CD4-positive, alpha-beta T cell treated with Interleukin-10 for 1 hour (primary cell): ENCODE measurements at places on chromosomes 6 and 20.

- DNase-seq = no peak
Observed at GRCh38 chr20:12597551-12597950, 411.2 kb upstream of the SPTLC3 start.

DNA sequence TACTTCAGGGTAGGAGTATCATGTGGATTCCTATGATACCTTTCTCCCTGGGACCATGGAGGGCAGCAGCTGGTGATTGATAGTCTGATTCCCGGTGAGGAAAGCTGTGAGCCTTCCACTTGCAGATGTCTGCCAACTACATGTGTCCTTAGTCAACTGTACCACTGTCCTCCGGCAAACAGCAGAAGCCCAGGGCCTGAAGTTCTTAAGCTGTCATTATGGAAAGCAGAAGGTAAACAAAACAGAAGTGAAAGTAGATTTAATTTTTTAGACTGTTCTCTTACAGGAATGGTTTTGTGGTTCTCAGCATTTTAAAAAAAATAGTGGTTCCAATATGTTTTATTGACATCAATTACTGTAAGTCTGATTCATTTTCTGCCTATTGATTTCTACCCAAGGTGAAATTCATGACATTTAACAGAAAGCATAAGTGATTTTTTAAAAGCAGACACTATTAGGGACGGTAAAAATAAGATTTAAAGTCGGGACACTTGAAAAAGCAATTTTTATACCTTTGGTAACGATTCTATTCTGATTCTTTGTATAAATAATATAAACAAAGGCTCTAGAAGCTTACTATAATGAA, 36.6 kb downstream of the PTPN1 start:
- peak; percentile 28 for DNase-seq

- DNase-seq = peak; percentile 63
Observed at GRCh38 chr6:3410385-3411360, 46.2 kb downstream of the SLC22A23 start.

DNA sequence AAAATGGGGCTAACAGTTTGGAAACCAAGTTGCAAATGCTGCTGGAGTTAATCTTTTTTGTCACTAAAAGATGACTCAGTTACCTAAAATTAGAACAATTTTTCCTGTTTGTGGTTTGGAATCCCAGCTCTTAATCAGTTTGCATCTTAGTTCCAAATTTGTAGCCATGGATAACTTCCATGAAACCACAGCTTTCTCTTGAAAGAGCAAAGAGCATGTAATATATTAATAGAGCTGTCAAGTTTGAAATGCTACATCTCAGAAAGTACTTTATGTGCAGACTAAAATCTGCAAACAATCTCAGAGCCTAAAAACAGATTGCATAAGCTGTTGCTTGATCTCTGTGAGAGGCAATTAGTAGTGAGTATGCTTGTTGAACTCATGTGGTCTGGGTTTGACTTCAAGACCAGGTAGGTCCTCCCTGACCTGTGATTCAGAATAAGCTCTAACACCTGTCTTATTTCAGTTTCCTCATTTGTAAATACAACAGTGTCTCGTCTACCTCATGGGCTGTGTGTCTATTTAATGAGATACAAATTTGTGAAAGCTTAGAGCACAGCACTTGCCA, 23.5 kb downstream of the DHX35 start:
- DNase-seq = no peak

- no peak for DNase-seq
Observed at GRCh38 chr6:142898927-142899895, 45.8 kb downstream of the HIVEP2 start.

DNA sequence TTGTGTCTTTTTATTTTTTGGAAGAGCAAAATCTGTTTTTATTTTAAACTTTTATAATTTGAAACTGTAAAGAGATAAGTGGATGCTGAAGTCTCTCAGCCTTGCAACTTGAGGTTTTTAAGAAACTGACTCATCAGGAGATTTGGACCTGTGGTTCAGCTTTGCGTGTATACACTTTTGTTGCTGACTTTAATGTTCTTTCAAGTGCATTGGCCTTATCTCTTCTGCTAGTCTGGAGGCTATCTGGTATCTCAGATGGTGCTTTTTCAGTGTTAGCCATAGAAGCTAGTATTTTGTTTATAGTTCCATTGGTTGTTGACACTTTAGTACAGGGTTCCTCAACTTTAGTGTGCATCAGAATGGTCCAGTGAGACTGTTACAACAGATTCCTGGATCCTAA, 504.0 kb upstream of the SPTLC3 start:
- no peak for DNase-seq

DNA sequence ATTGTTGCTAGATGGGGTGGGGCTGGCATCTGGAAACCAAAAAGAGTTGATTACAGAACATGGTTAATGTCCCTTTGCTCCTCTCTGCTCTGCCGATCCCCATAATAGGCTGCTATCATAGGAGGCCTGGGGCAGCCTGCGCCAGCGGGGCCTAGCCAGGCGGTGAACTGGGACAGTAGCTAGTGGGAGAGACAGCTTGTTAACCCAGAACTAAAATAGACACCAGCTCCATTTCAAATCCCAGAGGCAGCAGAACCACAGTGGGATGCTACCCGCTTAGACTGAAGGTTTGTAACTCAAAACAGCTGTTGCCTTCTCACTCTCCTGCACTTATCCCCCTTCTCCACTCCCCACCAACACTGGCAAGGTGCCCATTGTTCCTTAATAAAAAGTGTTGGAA, 98.5 kb downstream of the SSR1 start:
- DNase-seq = no peak

DNA sequence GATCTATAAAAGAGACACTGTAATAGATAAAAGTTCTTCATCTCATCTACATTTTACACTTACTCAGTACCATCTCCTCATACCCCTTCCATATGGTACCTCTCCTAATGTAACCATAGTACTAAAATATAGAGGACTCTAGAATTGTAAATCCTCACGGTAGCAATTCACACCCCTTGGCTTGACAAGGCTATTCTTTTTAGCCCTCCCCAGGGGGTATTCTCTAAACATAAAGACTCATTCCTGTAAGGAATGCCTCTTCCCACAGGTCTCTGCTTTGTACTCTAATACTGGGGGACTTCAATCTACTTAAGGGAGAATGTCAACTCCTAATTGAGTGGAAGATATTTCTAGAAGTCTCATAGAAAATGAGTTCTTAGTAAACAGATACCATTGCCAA, 85.9 kb downstream of the VIP start:
- DNase-seq = no peak

DNA sequence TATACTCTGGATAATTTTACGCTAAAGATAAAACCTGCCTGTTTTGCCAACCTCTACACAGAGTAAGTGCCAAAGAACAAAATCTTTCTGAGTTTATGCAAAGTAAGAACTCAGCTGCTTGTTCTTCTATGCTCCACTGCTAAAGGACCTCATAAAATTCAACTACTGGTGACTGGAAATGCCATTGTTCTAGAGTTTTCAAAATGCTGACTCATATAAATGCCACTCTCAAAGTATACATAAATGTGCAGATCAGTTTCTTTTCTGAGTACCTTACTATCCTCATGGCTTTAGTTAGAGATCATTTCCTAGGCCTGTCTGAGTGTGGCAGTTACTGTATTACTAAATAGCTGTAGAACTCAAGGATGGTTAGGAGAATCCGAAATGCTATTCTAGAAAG, 45.6 kb downstream of the LYRM4 start:
- no peak for DNase-seq

DNA sequence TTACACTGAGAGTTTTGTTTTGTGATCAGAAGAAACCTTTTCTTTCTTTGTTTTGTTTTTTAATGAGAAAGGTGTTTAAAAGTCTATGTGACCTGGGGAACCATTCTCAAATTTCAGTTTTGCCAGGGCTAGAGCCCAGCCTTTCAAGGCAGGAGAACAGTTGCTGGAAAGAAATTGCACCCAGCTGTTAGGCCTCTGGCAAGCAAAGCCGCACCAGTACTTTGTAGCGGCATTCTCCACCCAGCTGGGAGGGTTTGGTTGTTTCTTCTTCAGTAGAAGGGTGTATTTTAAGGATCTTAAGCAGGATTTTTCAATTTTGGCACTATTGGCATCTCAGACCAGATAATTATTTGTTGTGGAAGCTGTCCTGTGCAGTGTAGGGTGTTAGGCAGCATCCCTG, 16.6 kb upstream of the MAPK13 start:
- no peak for DNase-seq

GRCh38 chr6:25715794-25716193, 38.7 kb upstream of the SLC17A4 start:
- no peak for DNase-seq

- no peak for DNase-seq
Observed at GRCh38 chr6:74287441-74287840, 591.4 kb downstream of the CD109 start.

DNA sequence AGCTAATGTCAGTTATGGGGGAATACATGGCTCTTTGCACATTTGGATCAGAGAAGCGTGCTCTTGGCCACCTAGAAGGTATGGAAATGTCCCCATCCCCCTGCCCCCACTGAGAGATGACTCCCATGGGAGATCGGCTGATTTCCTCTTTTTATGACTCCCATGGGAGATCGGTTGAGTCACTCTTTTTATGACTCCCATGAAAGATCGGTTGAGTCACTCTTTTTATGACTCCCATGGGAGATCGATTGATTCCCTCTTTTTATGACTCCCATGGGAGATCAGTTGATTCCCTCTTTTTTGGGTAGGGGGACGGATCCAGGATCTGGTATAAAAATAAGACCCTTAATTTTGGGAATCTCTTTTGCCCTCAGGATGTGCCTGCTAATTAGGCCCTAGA, 10.3 kb upstream of the TAAR9 start:
- DNase-seq = no peak

- no peak for DNase-seq
Observed at GRCh38 chr6:20876036-20876435, 341.8 kb downstream of the CDKAL1 start.

DNA sequence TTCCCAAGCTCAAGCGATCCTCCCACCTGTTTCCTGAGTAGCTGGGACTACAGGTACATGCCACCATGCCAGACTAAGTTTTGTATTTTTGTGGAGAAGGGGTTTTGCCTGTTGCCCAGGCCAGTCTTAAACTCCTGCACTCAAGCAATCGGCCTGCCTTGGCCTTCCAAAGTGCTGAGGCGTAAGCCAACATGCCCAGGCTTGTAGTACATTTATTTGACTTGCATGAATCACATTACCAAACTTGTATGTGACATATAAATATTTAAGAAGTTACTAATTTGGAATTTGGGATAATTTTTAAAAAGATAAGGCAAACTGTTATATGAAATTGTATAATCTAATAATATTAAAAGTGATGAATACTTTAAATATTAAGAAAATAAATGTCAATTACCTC, 157.6 kb downstream of the MCHR2 start:
- no peak for DNase-seq

- DNase-seq = peak; percentile 2
Observed at GRCh38 chr6:11043378-11043960, 636 bp downstream of the ELOVL2 start.

- DNase-seq = no peak
Observed at GRCh38 chr6:21478883-21479539, 114.5 kb upstream of the SOX4 start.

GRCh38 chr6:82521369-82521768, 157.8 kb downstream of the TPBG start:
- no peak for DNase-seq

DNA sequence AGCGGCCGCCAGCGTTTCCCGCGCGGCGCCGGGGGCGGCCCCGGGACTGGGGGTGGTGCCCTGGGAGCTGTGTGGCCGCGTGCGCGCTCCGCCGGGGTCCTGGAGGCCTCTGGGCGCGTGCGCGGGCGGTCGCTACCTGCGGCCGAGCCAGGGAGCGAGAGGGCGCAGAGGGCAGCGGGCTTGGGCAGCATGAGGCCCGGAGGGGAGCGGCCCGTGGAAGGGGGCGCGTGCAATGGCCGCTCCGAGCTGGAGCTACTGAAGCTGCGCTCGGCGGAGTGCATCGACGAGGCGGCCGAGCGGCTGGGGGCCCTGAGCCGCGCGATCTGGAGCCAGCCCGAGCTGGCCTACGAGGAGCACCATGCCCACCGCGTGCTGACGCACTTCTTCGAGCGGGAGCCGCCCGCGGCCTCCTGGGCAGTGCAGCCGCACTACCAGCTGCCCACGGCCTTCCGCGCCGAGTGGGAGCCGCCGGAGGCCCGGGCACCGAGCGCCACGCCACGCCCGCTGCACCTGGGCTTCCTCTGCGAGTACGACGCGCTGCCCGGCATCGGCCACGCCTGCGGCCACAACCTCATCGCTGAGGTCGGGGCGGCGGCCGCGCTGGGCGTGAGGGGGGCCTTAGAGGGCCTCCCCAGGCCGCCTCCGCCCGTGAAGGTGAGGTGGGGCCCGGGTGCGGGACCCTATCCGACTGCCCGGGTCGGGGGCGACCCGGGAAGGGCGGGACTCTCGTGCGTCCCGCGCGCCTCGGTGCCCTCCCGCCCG, at the start of gene PM20D2:
Gene PM20D2 (plus strand): TSS at position 100 of the 762 bp plus-strand sequence. CDS start 90 bp downstream, at position 190.
- peak; percentile 64 for DNase-seq

GRCh38 chr6:170545405-170545804, 7.7 kb downstream of the PSMB1 start:
- no peak for DNase-seq

DNA sequence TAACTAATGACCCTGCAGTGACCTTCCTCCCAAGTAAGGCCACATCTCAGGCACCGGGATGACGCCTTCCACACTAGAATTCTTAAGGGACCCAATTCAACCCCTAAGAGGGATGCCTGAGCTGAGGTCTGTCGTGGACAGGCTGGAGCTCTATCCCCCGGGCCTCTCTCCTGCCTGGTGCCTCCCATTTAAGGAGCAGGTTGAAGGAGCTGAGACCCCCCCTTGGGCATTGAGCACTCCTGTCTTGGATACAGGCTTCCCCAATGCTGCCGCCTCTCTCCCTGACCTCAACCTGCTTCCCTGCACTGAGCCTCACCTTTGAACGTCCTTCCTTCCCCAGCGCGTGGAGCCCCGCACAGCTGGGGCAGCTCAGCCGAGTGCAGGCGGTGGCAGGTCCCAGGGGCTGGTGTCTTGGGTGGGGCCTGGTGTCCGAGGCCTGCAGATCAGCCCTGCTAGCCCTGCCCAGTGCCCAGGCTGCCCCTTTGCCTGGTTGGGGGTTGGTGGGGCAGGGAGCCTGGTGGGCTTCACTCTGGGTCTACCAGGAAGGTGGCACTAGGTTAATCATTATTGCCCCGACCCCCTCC, 19.9 kb upstream of the BHLHE23 start:
- no peak for DNase-seq

DNA sequence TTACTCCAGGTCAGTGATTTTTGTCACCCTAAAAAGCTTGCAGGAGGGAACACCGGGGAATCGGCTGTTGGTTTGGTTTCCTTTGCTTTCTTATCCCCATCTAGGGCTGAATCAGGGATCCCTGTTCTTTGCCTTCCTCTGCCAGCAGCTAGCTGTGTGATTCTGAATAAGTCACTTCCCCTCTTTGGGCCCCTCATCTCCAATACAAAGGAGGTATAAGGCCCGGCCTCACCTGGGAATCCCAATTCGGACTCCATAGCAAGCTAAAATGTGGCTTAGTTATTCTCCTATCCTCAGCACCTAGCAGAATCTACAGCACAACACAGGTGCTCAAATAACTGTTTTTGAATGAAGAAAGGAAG, 18.5 kb upstream of the ARMC12 start:
- no peak for DNase-seq
